ENCODE measurements at places on chromosomes 7 and 10.

- DNase-seq = peak; percentile 8
Observed at GRCh38 chr7:93036807-93037206, 81.0 kb downstream of the SAMD9 start.

DNA sequence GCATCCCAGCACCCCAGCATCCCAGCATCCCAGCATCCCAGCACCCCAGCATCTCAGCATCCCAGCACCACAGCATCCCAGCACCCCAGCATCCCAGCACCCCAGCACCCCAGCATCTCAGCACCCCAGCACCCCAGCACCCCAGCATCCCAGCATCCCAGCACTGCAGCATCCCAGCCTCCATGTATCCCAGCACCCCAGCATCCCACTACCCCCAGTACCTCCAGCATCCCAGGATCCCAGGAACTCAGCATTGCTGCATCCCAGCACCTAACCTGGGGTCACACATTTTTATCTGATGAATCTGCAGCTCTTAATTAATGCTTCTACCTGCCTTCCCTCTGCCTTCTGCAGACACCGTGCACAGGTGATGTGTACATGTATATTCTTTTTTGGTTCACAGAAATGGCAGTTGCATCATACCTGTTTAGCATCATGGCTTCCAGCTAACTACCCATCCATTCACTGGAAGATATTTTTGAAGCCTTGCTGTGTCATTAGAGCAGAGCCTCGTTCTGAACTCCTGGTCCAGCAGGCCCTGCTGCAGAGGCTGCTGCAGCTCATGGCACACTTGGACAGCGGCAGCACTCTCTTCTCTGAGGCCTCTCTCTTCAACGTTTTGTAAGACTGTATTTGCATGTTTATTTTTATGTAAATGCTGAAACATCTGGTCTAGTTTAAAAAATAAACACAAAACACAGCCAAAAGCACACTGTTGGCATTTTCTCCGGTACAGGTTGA, 4.6 kb upstream of the CFAP46 start:
- no peak for DNase-seq

- DNase-seq = no peak
Observed at GRCh38 chr7:152025937-152026890, 740 bp downstream of the GALNT11 start.

- no peak for DNase-seq
Observed at GRCh38 chr10:11758527-11759236, 16.5 kb downstream of the ECHDC3 start.

DNA sequence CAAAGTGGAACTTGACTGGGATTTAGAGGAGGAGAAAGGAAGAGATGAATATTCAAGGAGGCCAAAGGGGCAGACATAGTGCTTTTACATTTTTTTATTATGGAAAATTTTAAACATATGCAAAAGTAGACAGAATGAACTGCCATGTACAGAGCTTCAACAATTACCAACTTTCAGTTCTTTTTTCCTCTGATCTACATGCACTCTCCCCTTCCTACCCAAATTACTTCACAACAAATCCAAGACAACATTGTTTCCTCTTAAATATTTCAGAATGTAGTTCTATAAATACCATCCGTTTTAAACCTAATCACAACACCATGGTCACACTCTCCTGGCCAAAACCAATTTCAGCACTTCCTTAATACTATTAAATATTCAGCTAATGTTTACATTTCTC, 83.5 kb upstream of the FZD1 start:
- DNase-seq = no peak

- no peak for DNase-seq
Observed at GRCh38 chr7:55498142-55498541, 74.2 kb downstream of the VOPP1 start.

DNA sequence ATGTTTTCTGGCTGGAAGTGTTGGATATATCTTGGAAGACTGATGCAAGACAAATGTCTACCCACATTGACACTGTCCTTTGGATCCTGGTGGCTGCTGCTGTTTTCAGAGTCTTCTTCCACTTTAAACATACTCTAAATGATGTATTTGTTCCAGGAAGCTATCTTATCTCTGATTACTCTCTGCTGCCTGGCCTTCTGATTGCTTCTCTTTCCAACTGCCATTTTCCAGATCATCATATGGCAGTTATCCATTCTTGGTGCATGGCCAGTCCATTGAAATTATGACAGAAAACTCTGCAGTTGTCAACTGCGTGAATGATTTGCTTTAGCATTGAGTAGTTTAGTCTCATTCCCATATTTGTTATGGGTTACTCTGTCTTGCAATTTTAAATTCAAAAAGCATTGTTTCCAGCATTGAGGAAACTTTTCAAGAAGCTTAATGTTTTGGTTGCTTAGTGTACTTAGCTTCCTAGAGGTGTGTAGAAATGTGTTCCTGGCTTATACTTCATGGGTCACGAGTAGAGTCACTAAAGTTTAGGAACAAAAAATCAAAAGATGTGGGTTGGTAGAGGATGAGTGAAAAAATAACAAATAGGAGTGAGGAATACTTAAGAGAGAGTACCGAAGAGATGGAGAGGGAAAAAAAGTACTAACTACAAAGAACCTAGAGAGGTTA, 268.3 kb upstream of the MTPN start:
- no peak for DNase-seq
